ENCODE measurements at places on chromosomes 2 and 18.

- DNase-seq = no peak
These were observed 479.3 kb downstream of the CPS1 start for GRCh38 chr2:211035548-211036185.

DNA sequence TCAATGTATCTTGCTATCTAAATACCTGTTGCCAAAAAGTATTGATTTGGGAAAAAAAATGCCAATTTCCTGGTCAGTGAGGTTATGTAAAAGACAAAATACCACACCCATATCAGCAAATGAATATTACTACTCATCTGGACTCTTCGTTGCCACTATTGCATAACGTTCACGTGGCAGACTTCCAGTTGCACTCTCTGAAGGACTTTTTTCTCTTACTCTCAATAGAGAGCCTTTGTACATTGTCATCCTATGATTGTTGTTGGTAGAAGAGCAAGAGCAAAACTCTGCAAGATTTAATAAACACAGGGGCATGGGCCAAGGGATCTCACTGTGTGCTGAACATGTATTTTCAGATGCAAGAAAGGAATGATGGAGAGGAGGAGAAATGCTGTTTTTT is 689.8 kb downstream of the MBD2 start:
- no peak for DNase-seq

DNA sequence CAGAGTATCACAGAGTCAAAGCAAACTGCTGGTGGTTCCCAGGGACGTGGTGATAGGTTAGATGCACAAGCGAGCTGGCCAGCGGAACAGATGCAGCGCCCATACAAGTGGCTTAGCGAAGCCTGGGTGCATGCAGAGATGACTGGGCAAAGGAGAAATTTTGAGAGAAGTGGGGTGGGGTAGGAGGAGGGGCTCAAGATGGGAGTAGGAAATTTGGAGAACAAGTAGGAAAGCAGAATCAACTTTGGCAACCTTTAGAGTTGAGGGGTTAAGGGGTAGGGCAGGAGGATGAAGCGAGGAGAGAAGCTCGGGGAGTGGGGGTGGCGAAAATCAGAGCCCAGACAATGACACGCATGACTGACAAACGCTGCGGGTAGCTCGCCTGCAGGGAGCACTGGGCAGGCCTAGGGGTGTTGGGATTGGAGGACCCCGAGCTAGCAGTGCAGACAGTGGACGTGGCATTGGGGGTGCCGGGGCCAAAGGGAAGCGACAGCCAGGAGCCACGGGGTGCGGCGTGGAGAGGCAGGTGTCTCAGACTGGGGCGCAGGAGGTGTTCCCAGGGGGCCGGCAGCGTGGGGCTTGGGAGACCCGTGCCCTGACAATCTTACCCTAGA is 431 bp downstream of the FAM98A start:
- no peak for DNase-seq

GRCh38 chr18:12005538-12006487 is 24.5 kb downstream of the IMPA2 start:
- no peak for DNase-seq

- DNase-seq = no peak
These were observed 504.3 kb downstream of the DCC start for GRCh38 chr18:52844323-52844722.

DNA sequence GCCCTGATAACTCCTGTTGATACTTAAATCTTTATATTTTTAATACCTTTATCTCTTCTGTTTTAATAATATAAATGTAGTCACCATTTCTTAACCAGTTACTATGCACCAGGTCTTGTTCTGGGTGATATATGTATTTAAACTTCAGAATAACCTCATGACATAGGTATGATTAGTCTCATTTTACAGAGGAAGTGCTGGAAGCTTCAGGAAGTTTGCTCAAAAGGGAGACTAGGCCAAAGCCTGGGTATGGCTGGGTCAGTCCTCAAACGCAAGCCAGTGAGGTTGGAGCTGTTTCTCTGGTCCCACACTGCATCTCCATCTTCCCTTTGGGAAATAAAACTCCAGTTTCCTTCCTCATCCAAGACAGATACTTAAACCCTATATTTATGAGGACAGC is 204.7 kb upstream of the TANK start:
- no peak for DNase-seq

DNA sequence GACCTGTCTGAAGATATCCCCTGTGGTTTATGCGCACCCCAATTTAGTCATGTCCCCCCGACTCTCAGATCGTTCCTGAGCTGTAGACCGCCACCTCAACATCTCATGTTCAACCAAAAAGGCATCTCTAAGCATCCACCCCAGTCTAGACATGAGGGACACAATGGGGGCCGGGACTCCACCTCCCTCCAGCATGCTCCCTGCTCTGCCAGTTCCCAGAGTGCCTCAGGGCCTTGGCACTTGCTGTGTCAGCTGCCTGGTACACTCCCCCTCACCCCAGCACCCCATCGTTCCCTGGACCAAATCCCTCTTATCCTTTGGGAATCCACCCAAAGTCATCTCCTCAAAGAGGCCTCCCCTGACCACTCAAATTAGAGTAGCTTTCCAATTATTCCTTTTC is 22.2 kb downstream of the TNS1 start:
- no peak for DNase-seq

DNA sequence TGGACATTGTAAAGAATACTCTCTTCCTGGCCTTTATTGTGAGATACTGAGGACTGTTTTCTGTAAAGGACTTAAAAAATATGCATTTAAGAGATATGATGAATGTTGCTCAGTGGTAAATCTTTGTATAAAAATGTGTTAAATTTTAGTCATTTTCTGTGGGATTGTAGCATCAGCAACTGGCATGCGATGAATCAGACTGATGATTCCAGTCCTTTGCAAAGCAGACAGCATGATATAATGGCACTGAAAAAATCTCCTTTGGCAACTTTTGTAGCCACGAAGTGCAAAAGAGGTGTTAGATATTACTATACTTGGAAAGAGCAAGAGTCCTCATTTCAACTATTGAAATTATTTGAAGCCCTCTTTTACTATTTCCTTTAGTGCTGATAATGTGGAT is 678.7 kb downstream of the PLCL1 start:
- no peak for DNase-seq

DNA sequence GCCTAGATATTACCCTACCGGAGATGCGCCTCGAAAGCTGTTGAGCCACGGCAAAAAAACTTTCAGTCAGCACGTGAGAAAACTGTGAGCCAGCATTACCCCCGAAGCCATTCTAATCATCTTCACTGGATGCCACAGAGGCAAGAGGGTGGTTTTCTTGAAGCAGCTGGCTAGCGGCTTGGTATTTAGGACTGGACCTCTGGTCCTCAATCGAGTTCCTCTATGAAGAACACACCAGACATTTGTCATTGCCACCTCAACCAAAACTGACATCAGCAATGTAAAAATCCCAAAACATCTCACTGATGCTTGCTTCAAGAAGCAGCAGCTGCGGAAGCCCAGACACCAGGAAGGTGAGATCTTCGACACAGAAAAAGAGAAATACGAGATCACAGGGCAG is 52.8 kb upstream of the SLC66A3 start:
- DNase-seq = no peak

GRCh38 chr2:169759987-169760386 is 26.4 kb downstream of the KLHL23 start:
- no peak for DNase-seq

DNA sequence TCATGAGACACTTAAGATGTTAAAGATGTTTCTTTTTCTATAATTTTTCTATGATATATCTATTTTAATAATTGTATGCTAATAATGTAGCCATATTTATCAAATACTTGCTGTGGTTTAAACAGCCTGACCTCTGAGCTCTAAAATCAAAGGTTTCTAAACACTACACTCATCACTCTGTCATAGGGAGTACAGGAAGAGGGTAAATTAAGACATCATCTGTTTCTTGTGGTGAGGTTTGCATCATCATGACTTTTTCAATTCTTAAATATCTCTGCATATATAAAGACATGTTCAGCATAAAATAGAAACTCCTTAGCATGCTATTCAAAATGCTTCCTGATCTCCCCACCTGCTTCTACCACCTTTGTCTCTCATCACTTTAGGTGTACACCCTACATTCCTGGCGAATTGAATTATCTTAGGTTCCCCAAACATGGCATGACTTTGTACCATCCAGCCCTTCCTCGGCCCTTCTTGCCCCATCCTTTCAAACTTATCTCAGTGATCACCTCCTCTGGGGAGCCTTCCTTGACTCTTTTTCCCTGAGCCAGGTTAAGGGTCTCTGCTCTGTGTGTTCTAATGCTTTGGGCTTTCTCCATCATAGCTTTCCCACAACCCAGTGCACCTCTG is 105.3 kb upstream of the TTN start:
- DNase-seq = no peak

DNA sequence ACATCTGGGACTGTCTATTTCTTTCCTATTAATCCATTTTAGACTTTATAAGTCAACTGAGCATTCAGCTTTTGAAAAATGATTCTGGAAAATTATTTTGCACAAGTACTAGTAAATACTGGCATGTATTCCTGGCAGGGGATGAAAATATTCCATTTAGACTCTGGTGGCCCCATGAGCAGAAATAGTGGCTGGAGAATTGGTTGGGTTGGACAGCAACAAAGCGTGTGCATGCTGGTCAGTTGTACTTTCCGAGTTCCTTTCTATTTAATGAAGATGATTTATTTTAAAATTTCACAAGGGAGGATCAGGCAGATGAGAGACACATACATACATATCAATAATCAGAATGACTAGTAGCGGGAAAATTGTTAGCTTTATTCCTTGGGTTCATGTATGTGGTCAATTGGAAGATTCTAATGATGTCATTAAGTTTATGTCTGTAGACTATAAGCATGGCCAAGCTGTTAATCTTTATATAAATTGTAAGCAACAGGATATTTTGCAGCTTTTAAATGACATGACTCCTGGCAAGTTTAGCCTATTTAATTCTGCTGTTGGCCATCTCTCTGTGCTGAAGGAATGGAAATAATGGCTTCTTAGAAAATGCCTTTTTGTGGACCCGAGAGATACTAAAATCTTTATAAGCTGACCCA is 541.6 kb downstream of the SLC4A3 start:
- no peak for DNase-seq

DNA sequence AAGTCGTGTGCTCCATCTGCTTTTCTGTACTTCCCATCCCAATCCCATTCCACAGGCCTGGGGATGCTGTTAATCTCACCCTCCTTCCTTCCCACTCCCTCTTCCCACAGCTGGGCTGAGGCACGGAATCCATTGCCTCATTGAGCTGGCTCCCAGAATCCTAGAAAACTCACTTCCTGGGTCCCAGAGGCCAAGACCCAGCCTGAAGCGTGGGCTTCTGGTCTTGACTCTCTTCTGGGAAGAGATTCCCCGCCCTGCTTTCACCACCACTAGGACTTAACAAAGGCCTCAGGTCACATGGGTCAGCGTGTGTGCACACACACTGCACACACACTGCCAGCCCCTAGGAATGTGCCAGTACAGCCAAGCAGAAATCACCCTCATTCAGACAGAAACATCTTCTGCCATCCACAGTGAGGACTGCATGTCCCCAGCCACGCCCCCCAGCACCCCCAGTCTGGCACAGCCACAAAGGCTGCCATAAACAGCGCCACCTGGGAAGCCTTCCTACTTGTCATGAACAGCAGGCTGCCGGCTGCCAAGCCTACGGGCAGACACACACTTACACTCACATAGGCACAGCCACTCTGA is 165.8 kb downstream of the TNS1 start:
- no peak for DNase-seq

DNA sequence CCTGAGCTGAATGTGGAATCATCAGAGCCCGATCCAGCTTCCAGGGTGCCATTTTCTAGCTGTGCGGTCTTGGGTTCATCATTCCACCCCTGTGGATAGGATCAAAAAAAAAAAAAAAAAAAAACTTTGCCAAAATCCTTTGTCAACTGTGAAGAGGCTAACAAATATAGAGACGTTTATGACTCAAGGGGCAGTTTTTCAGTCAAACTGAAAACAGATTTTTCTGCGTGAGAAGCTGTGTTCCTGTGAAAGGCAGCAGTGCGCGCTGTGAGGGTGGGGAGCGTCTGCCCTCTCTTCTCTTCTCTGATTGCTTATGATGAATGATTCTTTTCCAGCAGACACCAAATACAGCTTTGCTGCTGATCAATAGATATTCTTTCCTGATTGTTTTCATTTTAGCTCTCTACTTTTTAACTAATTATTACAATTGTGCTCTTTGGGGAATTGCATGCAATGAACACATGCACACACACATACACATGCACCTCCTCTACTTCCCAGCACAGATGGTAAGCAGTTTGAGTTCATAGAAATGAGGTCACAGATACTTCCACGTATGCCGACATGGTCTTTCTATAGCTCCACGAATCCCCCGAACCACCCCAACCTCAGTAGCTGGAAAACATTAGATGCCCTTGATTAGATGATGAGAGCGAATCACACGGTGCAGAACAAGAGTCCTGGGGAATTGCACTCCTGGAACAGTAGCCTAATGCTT is 175.4 kb downstream of the NRP2 start:
- no peak for DNase-seq

GRCh38 chr2:28268386-28268785 is 124.3 kb upstream of the FOSL2 start:
- DNase-seq = no peak

- DNase-seq = no peak
These were observed 16.0 kb upstream of the MARCO start for GRCh38 chr2:118925981-118926380.

DNA sequence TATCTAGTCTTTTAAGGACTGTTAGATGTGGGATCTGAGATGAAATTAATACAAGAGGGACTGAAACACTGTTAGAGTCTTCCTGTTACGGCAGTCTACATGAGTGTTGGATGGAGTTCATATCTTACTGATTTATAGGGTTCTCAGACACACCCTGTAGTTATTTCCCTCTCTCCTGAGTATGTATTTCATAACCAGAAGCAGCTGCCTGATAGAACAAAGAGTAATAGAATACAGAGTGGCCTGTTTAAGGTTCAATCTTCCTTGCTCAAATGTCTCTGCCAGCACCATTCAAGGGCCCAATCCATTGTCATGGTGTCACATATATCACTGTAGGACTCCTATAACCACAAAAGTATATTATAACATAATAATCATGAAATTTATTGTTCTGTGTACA is 1229.1 kb upstream of the ACVR2A start:
- no peak for DNase-seq
